ENCODE measurements at places on chromosomes 16 and 17.

- DNase-seq = no peak
These were observed 641 bp upstream of the CBX2 start for GRCh38 chr17:79777120-79777893.

DNA sequence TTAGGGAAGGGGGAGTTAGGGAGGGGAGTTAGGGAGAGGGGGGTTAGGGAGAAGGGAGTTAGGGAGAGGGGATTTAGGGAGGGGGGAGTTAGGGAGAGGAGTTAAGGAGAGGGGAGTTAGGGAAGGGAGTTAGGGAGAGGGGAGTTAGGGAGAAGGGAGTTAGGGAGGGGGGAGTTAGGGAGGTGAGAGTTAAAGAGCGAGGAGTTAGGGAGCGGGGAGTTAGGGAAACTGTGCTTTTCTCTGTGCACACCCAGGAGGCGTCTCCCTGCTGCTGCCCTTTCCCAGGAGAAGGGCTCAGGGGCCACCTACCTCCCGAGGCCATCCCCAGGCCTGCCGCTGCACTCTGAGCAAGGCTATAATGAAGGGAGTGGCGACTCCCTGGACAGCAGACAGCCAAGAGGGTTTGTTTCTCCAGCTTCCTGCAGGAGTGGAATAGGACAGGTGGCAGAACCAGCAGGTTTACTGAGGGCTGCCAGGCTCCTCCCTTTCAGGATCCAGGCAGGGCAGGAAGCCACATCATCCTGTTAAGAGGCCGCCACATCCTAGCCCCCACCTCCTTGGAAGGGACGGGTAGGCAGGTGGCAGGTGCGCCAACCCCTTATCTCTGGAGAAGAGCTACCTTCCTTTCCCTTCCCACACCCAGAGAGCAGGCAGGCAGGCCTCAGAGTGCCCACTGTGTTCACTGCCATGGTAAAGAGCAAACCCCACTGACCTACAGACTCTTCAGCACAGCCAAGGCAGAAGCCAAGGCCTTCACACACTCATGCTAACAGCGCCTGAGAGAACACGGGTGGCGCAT is 4.3 kb downstream of the CANT1 start:
- DNase-seq = peak; percentile 35

DNA sequence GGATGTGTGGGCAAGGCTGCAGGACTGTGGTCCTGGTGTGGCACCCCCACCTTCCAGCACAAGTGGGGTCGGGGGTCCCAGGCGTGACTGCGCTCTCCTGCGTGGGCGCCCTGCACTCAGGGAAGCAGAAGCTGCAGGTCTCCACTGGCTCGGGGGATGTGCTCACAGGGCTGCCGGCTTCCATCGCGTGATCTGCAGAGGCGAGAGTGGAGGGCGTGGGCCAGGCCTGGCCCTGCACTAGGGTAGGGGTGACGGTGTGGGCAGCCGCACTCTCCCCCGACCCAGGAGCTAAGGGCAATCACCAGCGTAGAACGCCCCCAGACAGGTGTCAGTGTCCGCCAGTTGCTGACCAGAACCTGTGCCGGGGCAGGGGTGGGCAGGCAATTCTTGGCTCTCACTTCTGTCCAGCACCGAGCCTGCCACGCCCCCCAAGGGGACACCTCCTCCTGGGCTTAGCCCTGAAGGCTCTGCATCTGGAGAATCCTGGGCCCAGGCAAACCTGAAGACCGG is 32.3 kb downstream of the TNFRSF13B start:
- no peak for DNase-seq

- no peak for DNase-seq
These were observed 30.6 kb upstream of the MMD start for GRCh38 chr17:55452139-55452790.

DNA sequence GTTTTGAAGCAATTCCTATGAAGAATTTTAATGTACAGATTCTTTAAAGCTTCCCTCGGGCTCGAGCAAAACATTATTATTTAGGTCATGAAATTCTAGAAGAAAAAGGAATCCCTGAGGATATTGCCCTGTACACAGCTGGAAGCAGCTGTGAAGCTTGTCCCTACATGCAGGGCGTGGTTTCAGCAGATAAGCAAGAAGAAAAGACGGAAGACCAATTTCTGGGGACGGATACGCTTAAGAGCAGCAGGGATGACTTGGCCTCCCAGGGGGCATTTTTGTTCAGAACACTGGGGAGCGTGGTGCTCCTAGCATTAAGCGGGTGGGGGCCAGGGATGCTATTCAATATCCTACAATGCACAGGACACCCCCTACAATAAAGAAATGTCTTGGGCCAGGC is 34.3 kb downstream of the LITAF start:
- no peak for DNase-seq

DNA sequence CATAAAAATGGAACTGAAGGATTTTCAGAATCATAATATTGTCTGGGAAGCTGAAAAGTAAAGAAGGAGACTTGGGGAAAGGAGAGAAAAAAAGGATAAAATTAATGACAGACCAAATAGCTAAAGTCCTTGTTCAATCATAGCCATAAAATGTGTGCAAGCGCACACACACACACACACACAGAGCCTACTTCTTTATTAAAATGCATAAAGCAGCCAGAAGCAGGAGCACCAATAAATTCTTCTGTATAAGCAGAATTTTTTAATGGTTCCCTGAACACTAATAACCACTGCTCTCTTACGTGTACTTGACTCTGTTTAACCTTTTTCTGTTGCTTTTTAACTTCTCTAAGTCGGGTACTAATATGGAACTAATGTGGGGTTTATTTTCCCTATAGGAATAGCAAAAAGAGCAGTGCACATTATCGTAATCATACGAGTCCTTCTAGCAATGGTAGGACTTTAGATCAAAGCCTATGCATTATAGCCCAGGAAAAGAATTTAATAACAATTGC is 131.0 kb upstream of the PSMD7 start:
- no peak for DNase-seq

All from T-helper 2 cell (primary cell).